Psoas muscle (tissue), 8 donors: ENCODE measurements at places on chromosomes 3 and 15. TPM values are rescaled to one million over a fixed set of nuclear protein-coding genes. Genes with fewer than 3 reads are reported as not detected.

The WNT7A gene
- polyA plus RNA-seq, result not detected

The MST1R gene
- 0.57 TPM for polyA plus RNA-seq

- H3K4me3 ChIP-seq, result no peak overlapping the region
- H3K36me3 ChIP-seq, result no peaks in the 10 kb centered on the region
- H3K27ac ChIP-seq, result no peak overlapping the region
- DNase-seq, result no peak
- H3K4me1 ChIP-seq, result no peaks in the 10 kb centered on the region
Measured at GRCh38 chr3:54999811-55000210, 72.0 kb upstream of the LRTM1 start.

DNA sequence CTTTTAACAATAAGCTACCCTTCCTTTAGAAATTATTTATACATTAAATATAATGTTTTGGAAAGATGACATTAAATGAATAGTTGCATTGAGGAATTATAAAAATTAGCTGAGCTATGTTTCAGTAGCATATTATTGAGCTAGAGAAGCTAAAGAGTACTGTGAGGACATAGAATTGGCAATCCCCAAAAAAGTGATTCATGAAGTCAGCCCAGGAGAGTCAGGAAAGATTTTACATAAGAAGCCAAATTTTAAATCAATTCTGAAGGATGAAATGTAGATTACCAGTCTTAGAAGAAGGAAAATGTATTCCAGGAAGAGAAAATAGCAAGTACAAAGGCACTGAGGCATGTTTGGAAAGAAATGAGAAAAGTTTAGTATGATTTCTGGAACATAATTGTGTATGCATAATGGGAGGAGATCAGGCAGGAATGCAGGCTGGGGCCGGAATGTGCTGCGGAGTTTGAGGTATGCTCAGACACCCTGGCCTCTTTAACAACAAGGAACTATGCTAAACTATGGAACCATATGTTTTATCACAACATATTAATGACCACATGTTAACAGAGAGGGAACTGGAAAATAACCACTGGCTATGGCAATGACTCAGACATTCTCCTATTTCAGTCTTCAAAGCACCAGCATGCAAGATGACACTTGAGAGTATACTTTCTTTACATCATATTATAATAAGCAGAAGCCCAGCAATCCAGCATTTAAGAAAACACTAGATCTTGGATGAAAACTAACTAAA lies 103.3 kb upstream of the COL8A1 start:
- no peaks in the 10 kb centered on the region for H3K4me1 ChIP-seq
- H3K4me3 ChIP-seq, result no peak overlapping the region
- H3K27me3 ChIP-seq, result peaks cover 2% of the 10 kb centered on the region
- DNase-seq, result no peak

The PARL gene
- polyA plus RNA-seq, result 48.4 TPM

DNA sequence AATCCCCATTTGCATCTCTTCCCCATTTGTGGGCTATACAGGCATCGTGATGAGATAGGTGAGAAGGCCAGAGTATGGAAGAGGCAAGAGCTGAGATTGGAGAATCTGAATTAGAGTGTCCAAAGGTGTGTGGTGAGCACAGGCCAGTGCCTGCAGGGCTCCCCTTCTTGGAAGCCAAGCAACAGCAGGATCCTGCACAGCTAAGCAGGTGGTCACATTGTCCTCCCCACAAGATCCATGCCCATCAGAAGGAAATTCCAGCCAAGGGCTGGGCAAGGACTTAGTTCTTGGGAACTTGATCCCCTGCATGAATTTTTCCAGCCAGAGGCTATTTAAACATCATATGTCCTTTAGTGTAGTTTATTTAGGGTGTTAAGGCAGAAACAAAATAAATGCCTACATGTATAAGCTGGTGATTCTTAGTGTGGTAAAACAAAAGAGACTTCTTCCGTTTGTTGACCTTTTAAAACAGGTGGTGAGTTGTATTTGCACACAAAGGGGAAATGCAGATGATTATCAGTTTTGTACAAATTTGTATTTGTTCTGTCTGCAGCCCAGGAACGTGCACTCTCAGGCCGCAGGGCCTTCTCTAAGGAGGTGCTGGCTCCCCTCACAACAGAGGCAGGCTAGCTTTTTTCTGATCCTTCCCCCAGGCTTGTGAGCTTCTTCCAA lies 110.2 kb downstream of the PLCL2 start:
- no peaks in the 10 kb centered on the region for H3K36me3 ChIP-seq
- peaks cover 65% of the 10 kb centered on the region for H3K4me1 ChIP-seq
- no peak overlapping the region for H3K27ac ChIP-seq
- DNase-seq, result no peak
- H3K4me3 ChIP-seq, result no peak overlapping the region

- no peak for DNase-seq
- no peak overlapping the region for H3K27ac ChIP-seq
- H3K36me3 ChIP-seq, result no peaks in the 10 kb centered on the region
- no peak overlapping the region for H3K4me3 ChIP-seq
Measured at GRCh38 chr3:181267312-181267711, 277.8 kb upstream of the DNAJC19 start.

- no peaks in the 10 kb centered on the region for H3K4me1 ChIP-seq
- no peak overlapping the region for H3K4me3 ChIP-seq
- H3K36me3 ChIP-seq, result no peaks in the 10 kb centered on the region
- DNase-seq, result no peak
- peaks cover 2% of the 10 kb centered on the region for H3K27me3 ChIP-seq
Measured at GRCh38 chr3:55621648-55622047, 134.5 kb upstream of the WNT5A start.

DNA sequence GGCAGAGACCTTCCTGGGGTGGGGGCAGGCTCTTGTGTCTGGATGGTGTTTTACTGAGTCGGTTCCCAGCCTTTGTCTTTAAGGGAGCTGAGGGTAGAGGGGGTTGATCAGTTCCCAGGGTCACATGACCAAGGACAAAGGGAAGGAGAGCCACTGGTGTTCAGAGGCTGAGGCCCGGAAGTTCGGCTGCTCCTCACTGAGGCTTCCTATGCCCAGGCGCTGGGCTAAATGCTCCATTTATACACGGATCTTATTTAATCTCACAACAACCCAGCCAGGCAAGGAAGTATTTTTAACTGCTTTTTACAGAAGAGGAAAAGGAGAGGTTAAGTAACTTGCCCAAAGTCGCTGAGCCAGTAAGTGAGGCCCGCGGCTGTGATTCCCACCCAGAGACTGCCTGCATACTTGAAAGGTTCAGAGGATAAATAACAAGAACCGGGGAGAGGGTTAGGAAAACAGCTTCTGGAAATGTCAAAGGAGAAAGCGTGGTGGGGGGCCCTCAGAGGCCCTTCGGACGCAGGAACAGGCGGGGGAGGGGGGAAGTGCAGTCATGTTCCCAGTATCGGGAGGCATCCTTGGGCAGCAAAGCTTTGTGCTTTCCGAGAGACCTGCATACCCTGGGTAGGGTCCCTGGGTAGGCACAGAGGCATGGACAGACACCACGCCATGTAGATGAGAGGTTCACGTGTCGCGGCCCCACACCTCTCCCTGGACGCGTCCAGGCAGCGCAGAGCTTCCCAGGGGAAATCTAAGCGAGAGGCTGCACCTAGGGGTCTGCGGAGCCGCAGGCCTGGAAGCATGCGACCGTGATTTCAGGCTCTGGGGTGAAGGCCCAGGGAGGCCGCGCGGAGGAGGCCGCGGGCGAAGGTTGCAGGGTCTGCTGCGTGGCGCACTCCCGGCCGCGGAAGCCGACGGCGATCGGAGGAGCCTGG lies 21.3 kb downstream of the EPHB3 start:
- peak overlapping the region; percentile 76 for H3K4me3 ChIP-seq
- H3K4me1 ChIP-seq, result peaks cover 6% of the 10 kb centered on the region
- H3K27me3 ChIP-seq, result no peaks in the 10 kb centered on the region
- peak overlapping the region; percentile 71 for H3K27ac ChIP-seq
- DNase-seq, result no peak
- no peaks in the 10 kb centered on the region for H3K36me3 ChIP-seq

GRCh38 chr3:113966172-113966571 lies 18.4 kb downstream of the ZDHHC23 start:
- H3K27me3 ChIP-seq, result no peaks in the 10 kb centered on the region
- peak overlapping the region; percentile 16 for H3K27ac ChIP-seq
- H3K36me3 ChIP-seq, result no peaks in the 10 kb centered on the region
- no peak overlapping the region for H3K4me3 ChIP-seq
- DNase-seq, result no peak

The WDR93 gene
- not detected for polyA plus RNA-seq

The CTXN2 gene
- not detected for polyA plus RNA-seq

DNA sequence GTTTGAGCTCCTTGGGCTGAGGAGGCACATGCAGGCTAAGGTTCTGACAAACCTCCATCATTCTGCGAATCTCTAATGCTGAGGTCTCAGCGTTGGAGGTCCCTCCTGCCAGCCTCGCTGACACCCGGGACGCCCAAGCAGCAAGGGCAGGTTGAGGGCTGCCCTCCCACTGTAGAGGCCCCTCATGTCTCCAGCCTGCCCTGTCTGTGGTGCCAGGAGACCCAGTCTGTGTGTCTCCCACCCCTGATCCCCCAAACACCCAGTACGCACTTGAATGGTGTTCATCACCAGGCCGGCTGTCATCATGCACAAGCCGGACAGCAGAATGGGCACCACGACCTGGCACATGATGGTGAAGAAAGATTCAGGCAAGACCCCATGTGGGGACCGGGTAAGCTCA lies 27.8 kb downstream of the SLC41A3 start:
- no peaks in the 10 kb centered on the region for H3K27me3 ChIP-seq
- no peaks in the 10 kb centered on the region for H3K36me3 ChIP-seq
- peaks cover 49% of the 10 kb centered on the region for H3K4me1 ChIP-seq
- no peak overlapping the region for H3K4me3 ChIP-seq
- peak overlapping the region; percentile 60 for H3K27ac ChIP-seq
- DNase-seq, result no peak
